ENCODE measurements at places on chromosomes 7 and 10.

GRCh38 chr7:82158327-82158726 lies 285.2 kb downstream of the CACNA2D1 start:
- H3K4me1 ChIP-seq: no peaks in the 10 kb centered on the region
- no peak overlapping the region for H3K4me3 ChIP-seq
- no peaks in the 10 kb centered on the region for H3K36me3 ChIP-seq
- DNase-seq: no peak
- no peaks in the 10 kb centered on the region for H3K27me3 ChIP-seq

GRCh38 chr7:77407906-77408305 lies 8.2 kb downstream of the GSAP start:
- peaks cover 4% of the 10 kb centered on the region for H3K36me3 ChIP-seq
- H3K4me1 ChIP-seq: peaks cover 3% of the 10 kb centered on the region
- H3K27me3 ChIP-seq: peaks cover 2% of the 10 kb centered on the region
- H3K4me3 ChIP-seq: no peak overlapping the region

- H3K27me3 ChIP-seq: peaks cover 44% of the 10 kb centered on the region
- no peak overlapping the region for H3K4me3 ChIP-seq
- DNase-seq: no peak
Measured at GRCh38 chr10:128166151-128166550, 39.9 kb upstream of the MKI67 start.

GRCh38 chr7:44269417-44269816 lies 56.0 kb downstream of the CAMK2B start:
- H3K4me1 ChIP-seq: no peaks in the 10 kb centered on the region
- no peak overlapping the region for H3K4me3 ChIP-seq
- H3K27me3 ChIP-seq: peaks cover 33% of the 10 kb centered on the region
- H3K36me3 ChIP-seq: no peaks in the 10 kb centered on the region

DNA sequence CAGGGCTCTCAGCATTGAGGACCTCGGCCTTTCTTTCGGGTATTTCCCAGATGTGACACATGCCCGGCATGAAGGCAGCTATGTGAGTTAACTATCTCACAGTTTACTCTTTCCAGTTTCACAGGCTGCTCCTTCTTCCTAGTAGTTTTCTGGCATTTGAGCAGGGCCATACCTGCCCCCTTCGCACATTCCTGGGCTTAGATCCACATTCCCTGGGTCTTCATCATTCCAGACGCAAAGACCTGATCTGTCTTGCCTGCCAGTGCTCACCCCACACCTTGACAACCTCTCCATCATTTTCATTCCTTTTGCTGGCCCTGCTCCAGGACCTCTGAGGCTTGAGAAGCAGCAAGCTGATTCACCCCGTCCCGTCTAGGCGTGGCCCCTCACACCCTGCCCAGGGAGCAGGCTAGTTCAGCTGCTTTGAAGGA lies 227.5 kb downstream of the WDR11 start:
- H3K27me3 ChIP-seq: no peaks in the 10 kb centered on the region
- no peak overlapping the region for H3K4me3 ChIP-seq
- H3K4me1 ChIP-seq: no peaks in the 10 kb centered on the region
- no peaks in the 10 kb centered on the region for H3K36me3 ChIP-seq

- H3K4me1 ChIP-seq: no peaks in the 10 kb centered on the region
- H3K4me3 ChIP-seq: no peak overlapping the region
- H3K27ac ChIP-seq: no peak overlapping the region
- no peaks in the 10 kb centered on the region for H3K27me3 ChIP-seq
- H3K36me3 ChIP-seq: no peaks in the 10 kb centered on the region
Measured at GRCh38 chr7:74405191-74405898, 48.4 kb upstream of the GTF2IRD1 start.

DNA sequence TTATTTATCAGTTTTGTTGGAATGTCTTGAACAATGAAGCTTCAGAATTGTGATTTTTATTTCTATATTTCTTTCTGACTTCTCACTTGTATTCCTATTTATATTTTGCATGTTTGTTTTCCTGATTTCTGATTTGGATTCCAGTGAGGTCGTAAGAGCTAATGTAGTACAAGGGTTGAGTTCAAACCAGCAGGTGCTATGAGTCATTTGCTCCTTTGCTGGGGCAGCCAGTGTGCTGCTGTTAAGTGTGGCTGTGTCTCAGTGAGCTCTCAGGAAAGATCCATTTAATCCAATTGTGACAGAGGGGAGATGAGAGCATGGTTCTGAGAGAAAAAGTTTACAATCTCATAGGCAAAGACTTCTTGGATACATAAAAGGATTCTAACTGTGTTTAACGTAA lies 48.6 kb downstream of the MCU start:
- H3K36me3 ChIP-seq: no peaks in the 10 kb centered on the region
- H3K4me3 ChIP-seq: no peak overlapping the region
- no peaks in the 10 kb centered on the region for H3K27me3 ChIP-seq
- no peak for DNase-seq

DNA sequence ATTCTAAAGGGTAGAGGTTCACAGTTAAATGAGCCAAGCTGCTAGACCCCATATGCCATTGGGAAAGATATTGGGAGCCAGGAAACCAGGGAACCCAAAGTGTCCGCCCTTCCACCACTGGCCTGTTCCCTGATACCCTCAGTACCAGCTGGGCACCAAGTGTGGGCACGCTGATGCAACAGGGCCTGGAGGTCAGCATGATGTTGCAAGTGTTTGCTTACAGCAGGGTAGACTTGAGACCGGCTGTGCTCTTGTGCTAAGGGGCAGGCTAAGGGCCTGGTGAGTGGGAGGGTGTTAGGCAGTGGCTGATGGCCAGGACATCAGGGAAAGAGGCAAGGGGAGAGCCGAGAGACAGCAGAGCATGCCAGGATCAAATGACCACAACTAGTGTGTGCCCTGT lies 21.0 kb upstream of the MYL7 start:
- no peak overlapping the region for H3K4me3 ChIP-seq
- no peaks in the 10 kb centered on the region for H3K4me1 ChIP-seq
- peaks cover 41% of the 10 kb centered on the region for H3K27me3 ChIP-seq
- no peak for DNase-seq
- no peaks in the 10 kb centered on the region for H3K36me3 ChIP-seq

GRCh38 chr10:86899670-86900276 lies 57.6 kb downstream of the MMRN2 start:
- DNase-seq: peak; percentile 59
- H3K27me3 ChIP-seq: no peaks in the 10 kb centered on the region
- no peaks in the 10 kb centered on the region for H3K36me3 ChIP-seq

- DNase-seq: no peak
- no peak overlapping the region for H3K4me3 ChIP-seq
- no peak overlapping the region for H3K27ac ChIP-seq
- no peaks in the 10 kb centered on the region for H3K4me1 ChIP-seq
Measured at GRCh38 chr7:50644586-50644985, 79.4 kb upstream of the DDC start.

DNA sequence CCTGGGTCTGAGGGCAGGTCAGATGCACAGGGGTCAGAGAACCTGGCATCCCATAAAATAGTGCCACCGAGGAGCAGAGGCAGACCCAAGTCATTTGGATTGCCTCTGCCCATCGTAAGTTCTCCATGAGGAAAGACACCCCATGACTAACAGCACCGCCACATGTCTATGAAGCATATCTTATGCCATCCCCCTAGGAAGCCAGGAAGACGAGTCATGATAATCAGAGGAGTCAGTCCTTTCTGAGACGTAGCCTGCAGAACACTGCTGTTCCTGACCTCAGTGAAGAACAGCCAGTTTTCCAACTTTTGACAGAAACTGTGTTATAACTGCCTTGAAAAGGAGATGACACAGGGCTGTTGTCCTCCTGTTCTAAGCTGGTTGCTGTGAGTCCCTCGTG lies 51.2 kb downstream of the INSYN2A start:
- no peak for DNase-seq
- no peaks in the 10 kb centered on the region for H3K4me1 ChIP-seq
- H3K4me3 ChIP-seq: no peak overlapping the region
- H3K36me3 ChIP-seq: no peaks in the 10 kb centered on the region

GRCh38 chr10:9198611-9199010 lies 1144.1 kb downstream of the GATA3 start:
- no peak overlapping the region for H3K27ac ChIP-seq
- H3K4me1 ChIP-seq: no peaks in the 10 kb centered on the region
- no peak for DNase-seq

- no peak for DNase-seq
- no peaks in the 10 kb centered on the region for H3K36me3 ChIP-seq
- no peaks in the 10 kb centered on the region for H3K27me3 ChIP-seq
- no peak overlapping the region for H3K4me3 ChIP-seq
- no peaks in the 10 kb centered on the region for H3K4me1 ChIP-seq
Measured at GRCh38 chr10:60040014-60040662, 133.8 kb upstream of the CCDC6 start.

- DNase-seq: no peak
- peak overlapping the region; percentile 40 for H3K4me3 ChIP-seq
- H3K27me3 ChIP-seq: peaks cover 18% of the 10 kb centered on the region
- H3K4me1 ChIP-seq: peaks cover 79% of the 10 kb centered on the region
- peaks cover 6% of the 10 kb centered on the region for H3K36me3 ChIP-seq
- H3K27ac ChIP-seq: peak overlapping the region; percentile 89
Measured at GRCh38 chr10:49183596-49184542, 4.3 kb downstream of the TMEM273 start.

- H3K4me1 ChIP-seq: no peaks in the 10 kb centered on the region
- H3K27me3 ChIP-seq: no peaks in the 10 kb centered on the region
- H3K27ac ChIP-seq: no peak overlapping the region
- H3K36me3 ChIP-seq: no peaks in the 10 kb centered on the region
Measured at GRCh38 chr7:8762803-8763202, 329.4 kb downstream of the NXPH1 start.

DNA sequence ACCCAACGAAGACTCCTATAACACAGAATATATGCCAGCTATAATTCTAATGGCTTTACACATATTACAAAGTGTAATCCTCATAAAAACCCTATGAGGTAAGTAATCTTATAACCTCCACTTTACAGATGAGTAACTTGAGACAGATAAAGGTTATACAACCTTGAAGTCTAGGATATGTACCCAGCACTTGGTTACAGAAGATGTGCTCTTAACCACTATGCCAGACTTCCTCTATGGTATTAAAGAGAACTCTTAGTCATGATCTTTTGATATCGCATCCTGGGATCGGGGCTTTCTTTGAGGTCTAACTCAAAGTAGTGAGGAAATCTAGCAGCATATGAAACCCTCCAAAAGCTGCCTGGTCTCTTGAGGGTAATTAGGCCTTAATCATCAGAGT lies 319.2 kb upstream of the LRRN3 start:
- H3K4me3 ChIP-seq: no peak overlapping the region
- H3K27me3 ChIP-seq: no peaks in the 10 kb centered on the region
- DNase-seq: no peak
- H3K27ac ChIP-seq: no peak overlapping the region
- no peaks in the 10 kb centered on the region for H3K36me3 ChIP-seq
- H3K4me1 ChIP-seq: peaks cover 7% of the 10 kb centered on the region

DNA sequence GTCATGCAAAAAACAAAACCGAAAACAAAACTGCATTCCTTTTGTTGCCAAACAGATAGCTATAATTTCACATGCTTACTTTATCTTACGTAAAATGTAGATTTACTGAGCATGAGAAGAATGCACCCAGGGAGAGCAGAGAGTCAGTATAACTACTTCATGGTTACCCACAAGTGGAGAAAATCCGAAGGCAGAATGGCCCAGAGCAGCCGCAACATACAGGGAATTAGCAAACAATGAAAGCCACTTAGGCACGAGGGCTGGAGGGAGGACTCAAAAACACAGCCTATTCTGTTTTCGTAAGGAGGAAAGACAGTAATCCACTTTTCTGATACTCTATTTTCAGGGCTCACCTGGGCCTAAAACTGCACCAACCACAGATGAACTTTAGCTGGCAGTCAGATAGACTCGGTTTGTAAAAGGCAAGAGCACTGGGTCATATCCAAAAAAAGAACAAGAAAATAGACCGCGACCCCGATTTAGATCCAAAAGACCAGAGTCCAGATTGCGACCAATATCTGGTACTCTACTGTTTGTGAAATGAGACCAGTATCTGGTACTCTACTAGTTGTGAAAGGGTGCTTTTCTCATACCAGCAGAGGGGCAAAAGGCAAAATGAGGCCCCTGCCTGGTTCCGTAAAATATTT lies 1.3 kb downstream of the ITPRIP start:
- no peak for DNase-seq
- peak overlapping the region; percentile 82 for H3K4me3 ChIP-seq
- peak overlapping the region; percentile 99 for H3K27ac ChIP-seq
- H3K36me3 ChIP-seq: peaks cover 26% of the 10 kb centered on the region
- H3K4me1 ChIP-seq: peaks cover 61% of the 10 kb centered on the region

- no peak overlapping the region for H3K27ac ChIP-seq
- no peak for DNase-seq
- H3K4me1 ChIP-seq: no peaks in the 10 kb centered on the region
- no peaks in the 10 kb centered on the region for H3K36me3 ChIP-seq
Measured at GRCh38 chr7:139838876-139839275, 9.8 kb downstream of the TBXAS1 start.

GRCh38 chr7:44398511-44398911 lies 73.1 kb upstream of the CAMK2B start:
- DNase-seq: no peak
- H3K27ac ChIP-seq: no peak overlapping the region
- no peaks in the 10 kb centered on the region for H3K4me1 ChIP-seq
- no peak overlapping the region for H3K4me3 ChIP-seq
- no peaks in the 10 kb centered on the region for H3K27me3 ChIP-seq
- H3K36me3 ChIP-seq: peaks cover 31% of the 10 kb centered on the region

- H3K27ac ChIP-seq: no peak overlapping the region
- peaks cover 17% of the 10 kb centered on the region for H3K27me3 ChIP-seq
- no peak overlapping the region for H3K4me3 ChIP-seq
- H3K4me1 ChIP-seq: no peaks in the 10 kb centered on the region
- DNase-seq: no peak
Measured at GRCh38 chr7:50646069-50646468, 80.9 kb upstream of the DDC start.

GRCh38 chr7:73700069-73700423 lies 16.6 kb downstream of the BUD23 start:
- no peak overlapping the region for H3K27ac ChIP-seq
- H3K36me3 ChIP-seq: peaks cover 23% of the 10 kb centered on the region
- H3K4me1 ChIP-seq: peaks cover 2% of the 10 kb centered on the region
- no peak overlapping the region for H3K4me3 ChIP-seq

DNA sequence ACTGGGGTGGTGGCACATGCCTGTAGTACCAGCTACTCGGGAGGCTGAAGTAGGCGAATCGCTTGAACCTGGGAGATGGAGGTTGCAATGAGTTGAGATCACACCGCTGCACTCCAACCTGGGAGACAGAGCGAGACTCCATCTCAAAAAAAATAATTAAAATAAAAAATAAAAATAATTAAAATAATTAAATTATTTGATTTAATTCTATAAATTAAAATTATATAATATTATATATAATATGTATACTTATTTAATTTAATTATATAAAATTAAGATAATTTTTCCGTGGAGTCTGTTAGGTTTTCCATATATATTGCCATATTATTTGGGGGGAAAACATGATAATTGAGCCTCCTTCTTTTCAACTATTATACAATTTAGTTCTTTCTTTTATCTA lies 12.0 kb downstream of the WIPF3 start:
- no peak for DNase-seq
- H3K4me3 ChIP-seq: no peak overlapping the region
- peaks cover 7% of the 10 kb centered on the region for H3K27me3 ChIP-seq
- no peaks in the 10 kb centered on the region for H3K36me3 ChIP-seq

- peaks cover 13% of the 10 kb centered on the region for H3K27me3 ChIP-seq
- no peaks in the 10 kb centered on the region for H3K36me3 ChIP-seq
- no peak overlapping the region for H3K27ac ChIP-seq
- H3K4me3 ChIP-seq: no peak overlapping the region
- peaks cover 6% of the 10 kb centered on the region for H3K4me1 ChIP-seq
Measured at GRCh38 chr10:90935581-90936275, 14.8 kb upstream of the ANKRD1 start.

GRCh38 chr7:25851332-25852210 lies 300.4 kb upstream of the NFE2L3 start:
- peak; percentile 76 for DNase-seq
- peak overlapping the region; percentile 62 for H3K27ac ChIP-seq
- peaks cover 9% of the 10 kb centered on the region for H3K36me3 ChIP-seq
- H3K27me3 ChIP-seq: peaks cover 60% of the 10 kb centered on the region
- H3K4me3 ChIP-seq: peak overlapping the region; percentile 59
- H3K4me1 ChIP-seq: peaks cover 26% of the 10 kb centered on the region
